Left lung (tissue), 14 donors: ENCODE measurements at places on chromosomes 16 and 17. TPM values are rescaled to one million over a fixed set of nuclear protein-coding genes. Genes with fewer than 3 reads are reported as not detected.

DNA sequence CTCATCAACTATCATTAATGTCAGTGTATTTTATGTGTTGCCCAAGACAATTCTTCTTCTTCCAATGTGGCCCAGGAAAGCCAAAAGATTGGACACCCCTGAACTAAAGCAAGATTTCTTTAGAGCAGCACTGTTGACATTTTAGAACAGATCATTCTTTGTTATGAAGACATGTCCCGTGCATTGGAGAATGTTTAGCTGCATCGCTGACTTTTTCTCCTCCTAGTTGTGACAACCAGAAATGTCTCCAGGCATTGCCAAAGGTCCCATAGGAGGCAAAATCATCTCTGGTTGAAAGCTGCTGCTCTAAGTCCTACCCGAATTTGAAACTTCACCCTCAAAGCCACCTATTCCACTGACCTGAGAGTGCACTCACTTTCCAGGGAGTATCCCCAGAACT is 62.7 kb upstream of the IRX6 start:
- no peak overlapping the region for H3K27ac ChIP-seq
- no peaks in the 10 kb centered on the region for H3K36me3 ChIP-seq
- no peak overlapping the region for H3K4me3 ChIP-seq
- H3K27me3 ChIP-seq = no peaks in the 10 kb centered on the region

The GNG13 gene
- not detected for total RNA-seq

The KCNH4 gene
- total RNA-seq = not detected

- no peak overlapping the region for H3K4me3 ChIP-seq
- no peak overlapping the region for H3K27ac ChIP-seq
- peaks cover 71% of the 10 kb centered on the region for H3K4me1 ChIP-seq
- DNase-seq = no peak
- no peaks in the 10 kb centered on the region for H3K36me3 ChIP-seq
- H3K27me3 ChIP-seq = no peaks in the 10 kb centered on the region
These were observed 3.3 kb downstream of the ZNF319 start for GRCh38 chr16:57997176-57997527.

- peaks cover 81% of the 10 kb centered on the region for H3K4me1 ChIP-seq
- no peak overlapping the region for H3K4me3 ChIP-seq
- DNase-seq = no peak
- H3K36me3 ChIP-seq = peaks cover 56% of the 10 kb centered on the region
- H3K27me3 ChIP-seq = no peaks in the 10 kb centered on the region
- peak overlapping the region; percentile 78 for H3K27ac ChIP-seq
These were observed 5.5 kb downstream of the IGSF6 start for GRCh38 chr16:21646721-21647561.

- no peak for DNase-seq
- H3K27me3 ChIP-seq = no peaks in the 10 kb centered on the region
- no peak overlapping the region for H3K27ac ChIP-seq
- H3K4me1 ChIP-seq = peaks cover 9% of the 10 kb centered on the region
- no peak overlapping the region for H3K4me3 ChIP-seq
These were observed 13.4 kb downstream of the CASC3 start for GRCh38 chr17:40153603-40154236.

The ZNF385C gene
- total RNA-seq = 0.31 TPM

DNA sequence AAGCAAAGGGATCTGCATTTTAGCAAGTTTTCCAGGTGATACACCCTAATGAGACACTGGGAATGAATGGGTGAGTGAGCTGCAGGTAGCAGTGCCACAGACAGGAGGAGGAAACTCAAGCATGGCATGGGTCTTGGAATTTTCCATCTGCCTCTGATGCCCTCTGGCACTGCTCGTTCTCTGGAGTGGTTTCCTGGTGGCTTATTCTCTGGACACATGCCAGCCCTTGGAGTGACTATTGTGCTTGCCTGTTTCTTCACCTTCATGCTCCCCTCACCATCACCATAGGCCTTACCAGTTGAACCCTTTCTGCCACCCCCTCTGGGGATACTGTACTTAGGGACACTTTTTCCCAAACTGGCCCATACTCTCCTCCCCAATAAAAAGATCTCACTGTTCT is 1.6 kb downstream of the COASY start:
- no peaks in the 10 kb centered on the region for H3K27me3 ChIP-seq
- H3K4me3 ChIP-seq = no peak overlapping the region
- H3K36me3 ChIP-seq = peaks cover 25% of the 10 kb centered on the region
- H3K4me1 ChIP-seq = peaks cover 31% of the 10 kb centered on the region
- DNase-seq = no peak

DNA sequence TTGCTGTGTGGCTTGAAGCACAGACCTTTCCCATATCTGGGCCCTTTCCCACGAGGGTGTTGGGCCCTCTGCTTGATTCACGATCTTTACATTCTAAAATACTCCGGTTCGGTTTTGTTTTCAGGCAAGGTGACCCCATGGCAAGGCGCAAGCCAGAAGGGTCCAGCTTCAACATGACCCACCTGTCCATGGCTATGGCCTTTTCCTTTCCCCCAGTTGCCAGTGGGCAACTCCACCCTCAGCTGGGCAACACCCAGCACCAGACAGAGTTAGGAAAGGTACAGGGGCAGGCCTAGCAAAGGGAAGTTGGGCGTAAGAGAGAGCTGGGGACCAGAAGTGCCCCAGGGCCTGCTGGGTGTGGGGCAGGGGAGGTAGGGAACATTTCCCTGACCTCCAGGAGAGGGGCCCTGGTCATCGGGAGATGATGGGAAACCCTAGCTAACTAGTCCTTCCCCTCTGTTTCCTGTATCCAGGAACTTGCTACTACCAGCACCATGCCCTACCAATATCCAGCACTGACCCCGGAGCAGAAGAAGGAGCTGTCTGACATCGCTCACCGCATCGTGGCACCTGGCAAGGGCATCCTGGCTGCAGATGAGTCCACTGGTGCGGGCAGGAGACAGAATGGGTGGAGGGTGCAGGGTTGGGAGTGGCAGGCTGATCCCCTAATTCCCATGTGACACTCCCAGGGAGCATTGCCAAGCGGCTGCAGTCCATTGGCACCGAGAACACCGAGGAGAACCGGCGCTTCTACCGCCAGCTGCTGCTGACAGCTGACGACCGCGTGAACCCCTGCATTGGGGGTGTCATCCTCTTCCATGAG is 1.4 kb downstream of the ALDOA start:
- DNase-seq = no peak
- no peaks in the 10 kb centered on the region for H3K27me3 ChIP-seq
- H3K4me1 ChIP-seq = peaks cover 75% of the 10 kb centered on the region
- H3K36me3 ChIP-seq = peaks cover 55% of the 10 kb centered on the region
- H3K4me3 ChIP-seq = peak overlapping the region; percentile 55

DNA sequence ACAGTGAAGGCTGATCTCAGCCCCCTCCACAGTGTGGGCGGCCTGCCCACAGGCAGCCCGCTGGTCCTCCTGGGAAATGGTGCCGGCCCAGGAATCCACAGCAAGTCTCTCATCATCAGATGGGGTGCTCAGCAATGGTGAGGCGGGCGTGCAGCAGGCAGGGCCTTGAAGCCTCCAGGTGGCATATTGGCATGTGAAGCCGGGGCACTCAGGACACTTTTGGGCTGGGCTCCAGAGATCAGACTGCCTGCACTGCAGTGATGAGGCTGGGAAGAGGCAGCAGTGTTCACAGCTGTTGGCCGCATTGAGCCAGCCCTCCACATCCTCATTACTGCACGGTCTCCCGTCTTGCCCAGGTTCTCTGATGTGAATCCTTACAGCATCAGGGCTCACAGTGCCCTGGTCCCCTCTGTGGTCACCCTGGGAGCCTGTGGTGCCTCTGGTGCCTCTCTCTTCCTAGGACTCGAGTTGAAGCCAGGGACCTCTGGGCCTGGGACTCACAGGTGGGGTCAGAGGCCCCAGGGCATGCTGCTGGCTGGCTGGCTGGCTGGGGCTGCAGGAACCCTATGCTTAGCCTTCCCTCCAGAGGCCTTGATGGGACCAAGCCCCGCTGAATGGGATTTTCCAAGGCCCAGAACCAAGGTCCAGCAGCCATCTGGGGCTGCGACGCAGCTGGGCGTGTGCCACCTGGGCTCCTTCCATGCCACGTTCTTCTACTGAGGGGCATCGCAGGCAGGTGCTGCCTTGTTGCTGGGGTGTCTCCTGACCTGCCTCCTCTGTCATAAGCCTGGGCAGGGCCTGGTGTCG is 48.6 kb downstream of the TNFRSF13B start:
- no peaks in the 10 kb centered on the region for H3K27me3 ChIP-seq
- no peak for DNase-seq
- H3K4me1 ChIP-seq = no peaks in the 10 kb centered on the region
